ENCODE measurements at places on chromosomes 12 and 14. TPM values are rescaled to one million over a fixed set of nuclear protein-coding genes. Genes with fewer than 3 reads are reported as not detected.

GUCY2C gene
- total RNA-seq: 47.6 TPM

INHBC gene
- 1.8 TPM for total RNA-seq

GALNT16 gene
- 1.7 TPM for total RNA-seq

VCPKMT gene
- total RNA-seq: 11.5 TPM

TEX52 gene
- not detected for total RNA-seq

B3GNT4 gene
- total RNA-seq: 0.13 TPM

FKBP3 gene
- total RNA-seq: 63.7 TPM

CDCA4 gene
- total RNA-seq: 13.6 TPM

LMNTD1 gene
- total RNA-seq: not detected

CFAP251 gene
- 3.7 TPM for total RNA-seq

TEAD4 gene
- total RNA-seq: 8.3 TPM

BIN2 gene
- total RNA-seq: 0.07 TPM

LRP1-AS gene
- total RNA-seq: not detected

CRACR2A gene
- 1.1 TPM for total RNA-seq

TPH2 gene
- not detected for total RNA-seq

MUCL1 gene
- not detected for total RNA-seq

STAC3 gene
- total RNA-seq: 0.23 TPM

PLEKHG7 gene
- 0.16 TPM for total RNA-seq

ENDOU gene
- total RNA-seq: 0.30 TPM

SOX5 gene
- 26.4 TPM for total RNA-seq

VWF gene
- 0.20 TPM for total RNA-seq

TCL1B gene
- total RNA-seq: 0.50 TPM

CPNE6 gene
- not detected for total RNA-seq

ITGB7 gene
- not detected for total RNA-seq

KRT80 gene
- 0.77 TPM for total RNA-seq

LIN7A gene
- total RNA-seq: 9.9 TPM

Data from hepatocyte (in vitro differentiated cells).